ENCODE measurements at places on chromosomes 5 and 9. TPM values are rescaled to one million over a fixed set of nuclear protein-coding genes. Genes with fewer than 3 reads are reported as not detected.

DNA sequence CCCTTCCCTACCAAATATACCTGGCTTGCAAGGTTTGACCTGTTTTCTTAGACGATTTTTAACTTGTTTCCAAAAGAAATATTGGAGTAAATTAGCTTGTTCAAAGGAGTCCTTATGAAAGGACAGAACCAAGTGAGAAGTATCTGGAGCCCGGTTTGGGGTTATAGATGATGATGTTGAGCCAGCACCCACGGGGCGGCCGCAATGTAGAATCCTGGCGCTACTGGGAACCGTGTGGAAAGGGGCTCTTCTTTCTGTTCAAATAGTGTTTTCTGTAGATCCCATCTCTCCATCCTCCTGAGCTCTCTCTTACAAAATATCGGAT is 517 bp upstream of the EXOSC2 start:
- DNase-seq: no peak

GRCh38 chr9:68819065-68819464 is 114.0 kb downstream of the PIP5K1B start:
- no peak for DNase-seq

GRCh38 chr9:131117762-131118145 is 7.6 kb upstream of the NUP214 start:
- no peak for DNase-seq

- no peak for DNase-seq
Measured at GRCh38 chr5:179165421-179166170, 105.4 kb downstream of the ZNF354C start.

Gene AIF1L
- total RNA-seq: 0.17 TPM

Gene PPIC
- not detected for total RNA-seq

- no peak for DNase-seq
Measured at GRCh38 chr5:79886925-79887655, 104.0 kb downstream of the MTX3 start.

GRCh38 chr5:1685066-1685465 is 114.6 kb downstream of the MRPL36 start:
- DNase-seq: no peak

DNA sequence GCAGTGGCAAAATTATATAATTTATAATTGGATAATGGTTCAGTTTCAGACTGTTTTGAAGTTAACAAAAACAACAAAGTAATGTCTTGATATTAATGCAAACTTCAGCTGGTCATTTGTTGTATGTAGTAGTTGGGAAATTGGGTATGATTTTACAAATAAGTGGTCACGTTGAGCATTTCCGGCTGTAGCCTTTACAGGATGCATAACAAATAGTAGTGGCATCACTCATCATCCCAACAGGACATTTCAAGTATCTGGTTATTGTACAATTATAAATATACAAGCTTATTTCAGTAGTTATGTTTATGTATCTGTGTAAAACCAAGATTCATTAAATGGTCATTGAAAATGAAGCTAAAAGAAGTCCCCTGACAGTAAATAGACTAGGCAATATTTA is 72.9 kb downstream of the SMIM15 start:
- no peak for DNase-seq

Gene PCDHGA6
- total RNA-seq: 0.70 TPM

DNA sequence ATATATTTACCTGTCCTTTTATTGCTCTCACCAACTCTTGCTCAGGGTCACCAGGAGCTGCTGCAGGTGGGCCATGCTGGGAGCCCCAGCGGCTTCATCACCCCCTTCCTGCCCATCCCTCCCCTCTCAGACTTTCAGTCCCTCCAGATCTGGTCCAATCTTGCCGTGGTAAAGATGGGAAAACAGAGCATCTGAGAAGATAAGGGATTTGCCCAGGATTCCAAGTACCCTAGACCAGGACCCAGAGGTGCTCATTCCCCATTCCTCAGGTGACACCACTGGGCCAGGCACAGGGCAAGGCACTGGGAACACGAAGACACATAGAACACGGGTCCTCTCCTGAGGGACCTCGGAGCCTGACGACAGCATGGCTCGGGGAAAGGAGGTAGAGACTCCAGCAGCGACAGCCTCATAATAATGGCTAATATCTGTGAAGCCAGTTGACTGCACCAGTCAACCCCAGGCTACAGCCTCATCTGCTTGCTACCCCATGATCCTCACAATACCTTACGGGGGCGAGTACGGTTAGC is 18.0 kb downstream of the TMOD1 start:
- no peak for DNase-seq

DNA sequence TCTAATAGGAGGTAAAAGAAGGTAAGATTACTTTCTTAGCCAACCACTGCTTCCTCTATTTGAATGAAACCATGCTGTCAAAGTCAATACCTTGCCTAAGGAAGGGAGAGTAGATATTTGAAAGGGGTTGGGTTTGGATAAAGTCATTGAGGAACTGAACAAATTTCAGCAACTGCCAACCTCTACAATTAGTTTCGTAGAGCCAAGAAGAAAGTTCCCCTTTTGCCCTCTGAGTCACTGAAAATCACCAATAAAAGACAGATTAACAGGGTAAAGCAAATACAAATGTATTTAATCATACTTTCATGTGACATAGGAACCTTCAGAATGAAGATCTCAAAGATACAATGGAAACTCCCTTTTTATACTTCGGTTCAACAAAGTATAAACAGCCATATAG is 615.7 kb downstream of the GABRG2 start:
- DNase-seq: no peak

DNA sequence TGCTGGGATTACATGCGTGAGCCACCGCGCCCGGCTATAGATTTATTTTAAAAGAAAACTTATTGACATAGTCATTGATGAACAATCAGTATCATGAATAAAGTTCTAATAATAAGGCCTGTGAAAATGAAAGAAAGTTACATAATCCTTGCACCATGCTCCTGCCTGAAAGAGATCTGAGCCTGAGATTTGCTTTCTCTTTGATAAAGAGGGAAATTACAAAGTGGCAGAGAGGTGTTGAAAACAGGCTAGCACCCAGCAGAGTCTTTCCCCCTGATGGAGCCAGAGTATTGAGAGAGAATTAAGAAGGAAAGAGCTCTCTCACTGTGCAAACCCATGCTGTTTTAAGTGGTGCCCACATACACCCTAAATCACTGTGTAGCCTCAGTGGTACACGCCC is 37.2 kb downstream of the SLC6A7 start:
- DNase-seq: no peak

- no peak for DNase-seq
Measured at GRCh38 chr9:115198001-115198400, 80.0 kb upstream of the TNC start.

DNA sequence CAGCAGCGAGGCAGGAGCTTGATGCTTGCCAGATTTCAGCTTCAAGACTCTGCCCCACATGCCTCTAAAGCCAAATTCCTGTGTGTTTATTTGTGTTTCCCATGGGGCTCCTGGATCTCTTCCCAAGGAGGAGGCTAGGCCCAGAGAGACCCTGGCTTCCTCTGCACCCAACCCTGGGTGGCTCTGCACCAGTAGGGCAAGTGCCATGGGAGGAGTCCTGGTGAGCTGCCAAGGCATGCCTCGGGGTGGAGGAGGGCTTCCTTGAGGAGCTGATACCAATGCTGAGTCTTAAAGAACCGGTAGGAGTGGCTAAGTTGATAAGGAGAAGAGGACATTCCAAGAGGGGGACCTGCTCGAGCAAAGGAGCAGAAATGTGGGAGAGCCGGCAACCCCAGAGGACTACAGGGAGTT is 6.8 kb upstream of the TIFAB start:
- DNase-seq: no peak

Gene MRPL36
- total RNA-seq: 14.1 TPM

Gene SPINK4
- total RNA-seq: not detected

- DNase-seq: no peak
Measured at GRCh38 chr5:95617057-95617456, 2.8 kb upstream of the GPR150 start.

- no peak for DNase-seq
Measured at GRCh38 chr9:116816484-116816883, 129.4 kb downstream of the TRIM32 start.

Gene PCDHA11
- not detected for total RNA-seq

GRCh38 chr5:102153003-102153759 is 142.9 kb downstream of the SLCO4C1 start:
- DNase-seq: no peak

Gene FAM221B
- not detected for total RNA-seq

DNA sequence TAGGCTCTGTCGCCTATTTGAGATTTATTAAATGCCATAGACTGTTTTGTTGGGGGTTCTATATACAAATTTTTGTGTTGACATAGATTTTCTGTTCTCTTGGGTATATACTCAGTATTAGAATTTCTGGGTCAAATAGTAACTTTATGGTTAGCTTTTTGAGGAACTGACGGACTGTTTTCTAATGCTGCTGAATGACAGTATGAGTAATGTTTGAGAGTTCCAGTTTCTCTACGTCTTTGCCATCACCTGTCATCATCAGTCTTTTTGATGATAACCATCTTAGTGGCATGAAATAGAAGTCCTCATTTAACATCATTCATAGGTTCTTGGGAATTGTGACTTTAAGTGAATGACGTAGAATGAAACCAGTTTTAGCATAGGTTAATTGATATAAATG is 60.1 kb downstream of the CCDC171 start:
- DNase-seq: no peak

DNA sequence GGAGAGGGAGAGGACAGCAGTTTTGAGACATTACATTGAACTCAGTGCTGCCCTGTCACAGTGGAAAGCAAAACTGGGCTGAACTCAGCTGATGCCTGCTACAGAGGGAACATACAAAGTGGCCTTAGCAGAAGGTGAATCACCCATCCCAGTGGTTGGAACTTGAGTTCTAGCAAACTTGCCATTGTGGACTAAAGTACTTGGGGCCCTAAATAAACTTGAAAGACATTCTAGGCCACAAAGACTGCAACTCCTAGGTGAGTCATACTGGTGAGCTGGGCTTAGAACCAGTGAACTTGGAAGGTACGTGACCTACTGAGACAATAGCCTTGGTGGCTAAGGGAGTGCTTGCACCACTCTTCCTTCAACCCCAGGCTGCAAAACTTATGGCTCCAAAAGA is 155.7 kb upstream of the RIOK2 start:
- DNase-seq: no peak

Gene CER1
- total RNA-seq: not detected

GRCh38 chr5:131364507-131365050 is 100.7 kb downstream of the CDC42SE2 start:
- no peak for DNase-seq

DNA sequence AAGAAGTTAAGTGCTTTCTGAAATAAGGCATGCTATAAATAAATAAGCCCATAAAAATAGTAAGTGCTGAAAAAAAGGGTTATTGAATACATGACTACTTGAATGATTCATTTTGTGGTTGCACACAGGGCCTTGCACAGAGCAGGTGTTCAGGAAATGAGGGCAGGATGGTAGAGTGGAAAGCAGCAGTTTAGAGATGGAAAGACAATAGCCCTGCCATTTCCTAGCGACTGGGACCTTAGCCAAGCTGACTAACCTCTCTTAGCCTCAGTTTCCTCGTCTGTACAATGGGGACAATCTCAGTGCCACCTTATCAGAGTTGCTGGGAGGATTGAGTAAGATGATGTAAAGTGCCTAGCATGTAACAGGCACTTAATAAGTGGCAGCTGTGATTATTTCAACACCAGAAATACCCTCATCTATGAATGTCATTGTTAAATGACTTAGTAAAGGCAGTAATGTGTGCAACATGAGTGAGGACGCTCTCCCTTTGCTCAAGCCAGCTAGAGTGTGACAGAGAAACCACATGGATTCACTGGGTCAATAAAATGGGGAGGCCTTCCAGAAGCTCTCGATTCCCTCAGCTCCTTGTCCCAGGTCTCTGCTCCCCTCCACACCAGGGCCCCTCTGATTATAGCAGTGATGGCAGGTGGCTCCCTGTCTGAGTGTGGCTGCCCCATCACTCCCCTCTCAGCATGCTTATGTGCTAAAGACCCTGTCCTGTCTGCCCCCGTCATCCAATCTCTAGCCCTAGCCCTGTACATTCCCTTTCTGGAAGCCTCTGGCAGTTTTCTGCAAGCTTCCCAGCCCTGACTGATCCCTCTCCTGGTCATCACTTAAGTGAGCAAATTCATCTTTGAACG is 16.0 kb upstream of the PHF19 start:
- peak; percentile 77 for DNase-seq

GRCh38 chr9:89542401-89543021 is 44.6 kb upstream of the SEMA4D start:
- no peak for DNase-seq

- peak; percentile 56 for DNase-seq
Measured at GRCh38 chr5:132425009-132425937, 55.8 kb downstream of the SLC22A5 start.

DNA sequence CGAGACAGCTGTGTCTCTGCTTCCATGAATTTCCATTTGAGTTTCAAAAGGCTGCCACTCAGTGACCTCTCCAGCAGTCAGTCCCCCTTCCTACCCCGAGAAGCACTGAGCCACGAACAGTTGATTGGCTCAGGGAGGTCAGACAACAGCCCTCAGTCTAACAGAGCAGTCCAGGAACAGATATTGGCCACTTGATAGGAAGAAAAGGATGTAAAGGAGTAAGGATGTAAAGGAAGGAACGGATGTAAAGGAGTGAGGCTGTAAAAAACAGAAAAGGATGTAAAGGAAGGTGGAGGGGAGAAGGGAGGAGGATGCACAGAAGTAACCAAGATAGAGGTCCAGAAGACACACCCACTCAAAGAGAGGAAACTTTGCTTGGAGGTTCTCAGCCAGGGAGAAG is 3.2 kb upstream of the NR4A3 start:
- DNase-seq: no peak

Gene SHROOM1
- total RNA-seq: 8.9 TPM
